ENCODE measurements at places on chromosomes 3 and 15.

GRCh38 chr3:126658584-126658983 lies 3.7 kb upstream of the TXNRD3 start:
- DNase-seq = no peak

GRCh38 chr15:46703871-46704637 lies 1013.3 kb upstream of the SEMA6D start:
- no peak for DNase-seq

GRCh38 chr3:187773233-187774184 lies 28.2 kb upstream of the BCL6 start:
- no peak for DNase-seq

- DNase-seq = no peak
Observed at GRCh38 chr3:187769771-187770170, 24.5 kb upstream of the BCL6 start.

DNA sequence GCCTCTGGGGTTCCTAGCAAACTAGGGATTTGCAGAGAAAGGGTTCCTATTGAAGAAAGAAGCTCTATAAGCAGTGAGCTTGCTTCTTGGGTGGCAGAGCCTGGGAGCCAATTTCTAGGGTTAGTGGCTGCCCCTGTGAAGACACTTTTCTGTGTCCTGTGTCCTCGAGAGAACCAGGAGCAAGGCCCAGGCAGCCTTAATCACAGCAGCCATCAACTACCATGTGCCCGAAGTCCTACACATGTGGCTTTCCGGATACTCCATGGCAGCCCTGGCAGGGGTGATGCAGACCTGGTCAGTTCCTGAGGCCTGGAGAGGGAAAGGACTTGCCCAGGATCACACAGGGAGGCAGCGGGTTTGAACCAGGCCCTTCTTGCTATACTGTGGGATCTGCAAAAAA lies 27.7 kb upstream of the TSPAN3 start:
- no peak for DNase-seq

DNA sequence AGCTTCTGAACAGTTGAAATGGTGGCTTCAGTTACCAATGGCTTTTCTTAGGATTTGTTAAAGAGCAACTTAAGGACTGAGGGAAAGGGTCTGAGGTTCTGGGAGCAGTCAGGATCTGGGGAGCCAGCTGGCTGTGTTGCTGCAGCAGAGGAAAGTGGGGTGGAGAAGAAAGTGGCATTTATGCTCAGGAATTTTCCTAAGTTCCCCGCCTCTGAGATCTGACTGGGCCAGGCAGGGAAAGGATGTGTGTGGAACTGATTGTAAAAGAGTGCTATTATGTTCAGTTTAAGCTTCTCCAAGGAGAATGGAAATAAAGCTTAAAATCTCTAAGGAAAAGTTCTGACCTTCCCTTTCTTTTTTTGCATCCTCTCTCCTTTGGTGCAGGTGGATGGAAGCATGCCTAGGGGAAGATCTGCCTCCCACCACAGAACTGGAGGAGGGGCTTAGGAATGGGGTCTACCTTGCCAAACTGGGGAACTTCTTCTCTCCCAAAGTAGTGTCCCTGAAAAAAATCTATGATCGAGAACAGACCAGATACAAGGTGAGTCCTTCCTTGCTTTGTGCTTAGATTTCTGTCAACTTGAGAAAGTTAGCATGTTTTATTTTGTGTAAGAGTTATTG lies 37.8 kb downstream of the IQGAP1 start:
- DNase-seq = no peak

DNA sequence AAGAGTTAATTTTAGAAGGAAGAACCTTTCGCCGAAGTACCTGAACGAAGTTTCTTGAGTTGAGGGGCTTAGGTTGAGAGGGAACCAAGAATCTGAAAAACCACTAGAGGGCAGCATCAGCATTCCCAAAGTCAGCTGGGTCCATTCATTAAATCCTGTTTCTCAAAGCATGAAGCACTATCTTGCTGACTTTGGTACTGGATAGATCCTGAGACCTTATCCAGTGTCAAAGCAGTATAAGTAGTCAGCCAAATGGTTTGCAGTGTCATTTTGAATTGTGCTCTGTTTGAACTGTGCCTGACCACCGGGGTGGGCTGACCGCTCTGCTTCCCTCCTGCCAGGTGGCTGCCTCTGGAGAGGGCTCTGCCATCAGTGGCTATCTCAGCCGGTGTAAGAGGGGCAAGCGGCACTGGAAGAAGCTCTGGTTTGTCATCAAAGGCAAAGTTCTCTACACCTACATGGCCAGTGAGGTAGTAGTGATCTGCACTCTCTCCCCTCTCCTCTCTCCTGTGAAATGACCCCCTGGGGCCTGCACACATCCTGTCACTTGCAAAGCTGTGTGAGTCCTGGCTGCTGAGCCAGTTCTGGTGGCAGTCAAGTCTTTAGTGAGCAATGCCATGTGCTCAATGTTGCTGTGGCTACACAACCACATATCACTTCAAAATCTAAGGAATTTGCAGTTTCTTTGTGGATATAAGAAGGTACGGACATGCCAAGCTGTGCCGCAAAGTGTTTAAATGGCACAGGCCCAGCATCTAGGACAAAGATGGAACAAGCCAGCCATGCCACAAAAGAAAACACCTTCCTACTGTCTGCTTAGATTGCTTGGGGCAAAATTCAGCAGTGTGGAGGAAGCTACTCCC lies 21.4 kb upstream of the NR2C2 start:
- no peak for DNase-seq

DNA sequence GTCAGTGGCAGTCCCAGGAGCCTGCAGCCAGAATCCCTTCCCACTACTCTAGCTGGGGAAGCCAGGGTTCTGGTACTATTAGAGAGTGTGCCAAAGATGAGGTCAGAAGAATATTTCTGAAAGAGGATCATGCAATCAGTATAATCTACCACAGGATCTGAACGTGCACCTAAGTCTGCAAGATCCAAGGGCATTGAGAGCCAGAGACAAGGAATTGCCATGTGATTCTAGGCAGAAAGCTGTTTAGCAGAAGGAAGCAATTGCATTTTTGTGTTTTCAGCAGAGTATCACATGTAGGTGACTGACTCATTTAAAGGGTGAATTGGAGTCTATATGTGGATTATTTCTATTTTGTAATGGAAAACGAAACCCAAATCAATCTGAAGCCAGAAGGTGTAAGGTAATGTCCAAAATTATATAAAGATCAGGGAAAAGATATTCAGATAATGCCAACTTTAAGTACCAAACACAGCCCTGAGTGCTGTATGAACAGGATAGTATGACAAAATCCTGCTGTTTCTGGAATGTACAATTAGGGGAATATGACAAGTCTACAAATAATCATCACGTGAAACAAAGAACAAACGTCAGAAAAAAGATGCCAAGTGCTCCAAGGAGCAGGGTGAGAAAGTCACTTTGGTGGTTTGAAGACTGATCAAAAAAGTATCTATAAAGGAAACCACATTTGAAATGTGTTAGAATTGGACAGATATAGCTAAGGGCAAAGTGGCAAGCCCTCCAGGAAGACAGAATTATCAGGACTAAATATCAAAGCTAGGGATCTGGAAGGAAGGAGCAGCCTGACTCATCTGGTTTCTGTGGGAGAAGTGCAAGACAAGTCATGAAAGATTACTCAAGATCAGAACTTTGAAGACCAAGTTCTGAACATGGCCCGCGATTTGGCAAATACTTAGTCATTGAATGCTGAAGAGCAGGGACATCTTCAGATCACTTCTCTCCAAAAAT lies 1036.6 kb downstream of the NTRK3 start:
- DNase-seq = no peak
